ENCODE measurements at places on chromosomes 16 and 17.

DNA sequence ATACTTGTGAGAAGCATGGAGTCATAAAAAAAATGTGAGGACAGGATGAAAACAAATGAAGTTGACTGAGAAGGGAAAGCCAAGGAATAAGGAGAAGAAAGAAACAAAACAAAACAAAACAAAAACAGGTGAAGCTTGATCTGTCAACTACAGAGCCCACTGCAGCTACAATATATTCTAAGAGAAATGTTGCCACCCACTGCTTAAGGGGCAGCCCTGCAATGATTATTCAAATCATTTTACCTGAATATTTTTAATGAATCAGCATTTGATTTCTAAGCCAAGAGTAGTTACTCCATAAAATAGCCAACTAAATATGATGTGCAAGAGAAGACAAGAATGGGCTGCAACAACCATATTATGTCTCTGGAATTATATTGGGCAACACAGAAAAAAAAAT, 252.0 kb upstream of the KIF2B start:
- DNase-seq, result no peak

GRCh38 chr17:82143333-82143732, 45.3 kb upstream of the FASN start:
- no peak for DNase-seq

GRCh38 chr17:77174928-77175661, 34.3 kb downstream of the SEC14L1 start:
- DNase-seq, result no peak

DNA sequence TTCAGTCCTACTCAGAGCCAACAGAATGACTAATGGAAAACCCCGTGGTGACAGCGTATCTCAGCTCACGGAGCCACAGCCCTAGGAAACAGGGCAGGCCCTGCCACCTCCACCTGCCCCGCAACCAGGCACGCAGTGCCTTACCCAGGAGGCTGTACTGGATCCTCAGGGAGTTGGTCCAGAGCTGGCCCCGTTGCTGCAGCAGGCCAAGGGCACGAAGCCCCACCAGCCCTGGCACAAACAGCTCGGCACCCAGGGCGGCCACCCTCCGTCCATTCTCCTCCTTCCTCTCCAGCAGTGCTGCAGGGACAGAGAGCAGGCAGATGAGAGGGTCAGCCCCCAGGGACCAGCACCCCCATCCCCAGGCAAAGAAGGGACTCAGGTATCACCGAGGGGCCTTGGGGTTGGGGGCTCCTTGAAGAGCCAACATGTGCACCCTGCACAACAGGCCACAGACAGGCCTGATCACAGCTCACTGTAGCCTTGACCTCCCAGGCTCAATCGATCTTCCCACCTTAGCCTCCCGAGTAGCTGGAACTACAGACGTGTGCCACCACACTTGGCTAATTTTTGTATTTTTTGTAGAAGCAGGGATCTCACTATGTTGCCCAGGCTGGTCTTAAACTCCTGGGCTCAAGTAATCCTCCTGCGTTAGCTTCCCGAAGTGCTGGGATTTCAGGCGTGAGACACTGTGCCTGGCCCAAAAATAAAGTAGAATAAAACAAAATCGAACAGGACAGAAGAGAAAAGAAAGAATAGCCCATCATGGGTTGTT, 115.7 kb downstream of the RMI2 start:
- DNase-seq, result no peak

GRCh38 chr17:79331492-79331891, 256.9 kb downstream of the ENGASE start:
- DNase-seq, result no peak

- DNase-seq, result no peak
Observed at GRCh38 chr16:4380119-4381063, 8.7 kb downstream of the VASN start.

DNA sequence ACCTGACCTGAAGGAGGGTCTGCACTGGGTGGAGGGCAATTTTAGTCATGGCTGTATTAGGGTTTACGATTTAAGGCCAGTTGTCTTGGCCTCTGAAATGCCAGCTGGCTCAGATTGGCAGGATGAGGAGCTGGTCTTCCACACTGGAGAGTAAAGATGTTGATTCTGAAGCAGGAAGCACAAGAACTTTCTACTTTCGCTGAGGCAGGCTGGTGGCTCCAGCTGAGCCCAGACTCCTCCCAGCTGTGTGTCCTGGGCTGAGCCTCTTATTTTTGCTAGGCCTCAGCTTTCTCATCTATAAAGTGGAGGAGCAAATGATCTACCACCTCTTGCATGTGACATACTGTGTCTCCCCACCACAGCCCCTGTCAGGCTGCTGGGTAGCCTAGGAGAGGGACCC, 74.4 kb downstream of the MRM1 start:
- DNase-seq, result no peak

- no peak for DNase-seq
Observed at GRCh38 chr17:78399028-78399692, 20.7 kb downstream of the PGS1 start.

- DNase-seq, result no peak
Observed at GRCh38 chr17:43559161-43559816, 13.1 kb upstream of the ETV4 start.

- no peak for DNase-seq
Observed at GRCh38 chr17:62750631-62751051, 57.5 kb downstream of the MARCHF10 start.

- DNase-seq, result no peak
Observed at GRCh38 chr17:79798299-79799173, 1.7 kb upstream of the CBX8 start.

GRCh38 chr16:68910051-68910450, 66.7 kb downstream of the TANGO6 start:
- DNase-seq, result peak; percentile 26

DNA sequence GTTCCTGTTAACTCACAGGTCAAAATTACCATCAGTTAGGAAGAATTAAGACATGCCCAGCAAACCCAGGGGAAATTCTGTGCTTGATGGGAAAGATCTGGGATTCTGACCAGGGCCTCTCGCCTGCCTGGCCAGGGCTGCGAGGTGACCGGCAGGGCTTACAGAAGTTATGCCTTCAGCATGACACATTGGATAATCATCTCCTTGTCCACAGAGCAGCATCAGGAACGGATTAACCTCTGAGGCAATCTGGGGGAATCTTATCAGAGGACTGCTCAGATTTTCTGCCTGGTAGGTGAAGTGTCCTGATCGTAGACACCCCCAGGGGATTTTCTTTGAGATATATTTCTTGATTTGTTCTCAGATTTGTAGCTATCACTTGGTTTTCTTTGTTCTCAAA, 172.5 kb downstream of the HS3ST3A1 start:
- no peak for DNase-seq

DNA sequence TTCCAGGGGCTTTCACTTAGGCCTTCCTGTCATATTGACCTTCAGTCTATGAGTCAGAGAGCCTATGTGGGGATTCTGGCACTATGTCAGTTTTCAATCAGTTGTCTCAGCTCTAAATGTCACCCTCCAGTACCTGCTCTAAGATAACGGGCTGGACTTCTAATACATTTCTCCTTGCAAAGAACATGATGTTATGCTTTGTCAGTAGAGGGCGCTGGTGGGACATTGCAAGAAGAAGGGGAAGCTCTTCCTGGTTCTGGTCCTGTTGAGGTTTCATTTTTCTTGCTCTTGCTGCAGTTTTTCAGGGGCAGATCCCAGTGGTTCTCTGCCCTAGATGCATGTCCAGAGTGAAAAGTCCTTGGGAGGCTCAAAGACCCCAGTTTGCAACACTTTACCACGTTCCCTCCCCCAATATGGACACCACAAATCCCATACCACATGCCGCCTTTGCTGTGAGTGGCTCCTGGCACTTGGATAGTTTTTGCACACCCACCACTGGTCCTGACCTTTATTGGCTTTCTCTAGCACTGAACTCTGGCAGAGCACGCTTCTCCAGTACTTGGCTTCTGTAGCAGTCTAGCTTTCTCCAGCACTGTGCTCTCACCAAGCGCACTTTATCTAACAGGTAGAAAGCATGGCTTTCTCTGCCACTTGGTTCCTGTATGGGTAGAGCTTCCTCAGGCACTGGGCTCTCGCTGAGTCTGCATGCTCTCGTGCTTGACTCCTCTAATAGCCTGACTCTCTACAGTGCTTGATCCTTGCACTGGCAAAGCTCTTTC, 49.0 kb downstream of the BCL7C start:
- peak; percentile 76 for DNase-seq

GRCh38 chr17:33811004-33811760, 443.9 kb upstream of the CCL2 start:
- no peak for DNase-seq

- DNase-seq, result no peak
Observed at GRCh38 chr17:2689411-2690164, 22.0 kb downstream of the CLUH start.

DNA sequence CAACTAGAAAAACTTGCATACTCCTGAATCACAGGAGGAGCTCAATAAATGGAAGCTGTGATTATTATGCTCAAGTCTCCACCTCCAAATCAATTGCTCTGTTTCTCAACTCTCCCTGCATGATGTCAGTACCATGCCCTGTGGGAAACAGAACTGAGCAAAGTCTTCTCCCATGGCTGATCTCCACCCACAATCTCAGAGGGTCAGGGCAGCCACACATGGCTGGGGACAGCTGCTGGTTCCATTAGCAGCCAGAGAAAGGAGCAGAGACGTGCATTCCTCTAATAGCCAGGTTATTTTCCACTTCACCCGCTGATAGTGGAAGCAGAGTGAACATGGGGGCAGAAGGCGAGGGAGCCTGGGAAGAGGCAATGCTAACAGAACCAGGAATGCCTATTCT, 85.5 kb upstream of the TMEM132E start:
- DNase-seq, result no peak

DNA sequence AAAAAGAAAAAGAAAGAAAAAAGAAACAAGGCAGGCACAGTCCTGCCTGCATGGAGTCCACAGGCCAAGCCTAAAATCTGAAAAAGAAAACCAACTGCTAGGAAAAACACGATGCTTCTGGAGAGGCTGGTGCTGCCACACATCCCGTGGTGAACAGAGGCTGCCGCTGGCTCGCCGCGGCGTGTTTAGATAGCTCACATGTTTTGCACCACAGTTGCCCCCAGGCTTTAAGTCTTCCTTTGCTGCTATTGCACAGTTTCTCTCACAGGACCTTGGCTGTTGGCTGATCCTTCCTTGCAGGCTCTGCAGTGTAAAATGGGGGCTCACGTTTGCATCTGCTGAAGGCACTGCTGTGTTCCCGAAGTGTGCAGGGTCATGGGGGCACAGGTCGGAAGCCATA, 8.6 kb downstream of the SLC6A4 start:
- no peak for DNase-seq

GRCh38 chr16:5056352-5056751, 9.4 kb downstream of the C16orf89 start:
- no peak for DNase-seq

- DNase-seq, result no peak
Observed at GRCh38 chr17:66126231-66126630, 65.7 kb downstream of the CEP112 start.

DNA sequence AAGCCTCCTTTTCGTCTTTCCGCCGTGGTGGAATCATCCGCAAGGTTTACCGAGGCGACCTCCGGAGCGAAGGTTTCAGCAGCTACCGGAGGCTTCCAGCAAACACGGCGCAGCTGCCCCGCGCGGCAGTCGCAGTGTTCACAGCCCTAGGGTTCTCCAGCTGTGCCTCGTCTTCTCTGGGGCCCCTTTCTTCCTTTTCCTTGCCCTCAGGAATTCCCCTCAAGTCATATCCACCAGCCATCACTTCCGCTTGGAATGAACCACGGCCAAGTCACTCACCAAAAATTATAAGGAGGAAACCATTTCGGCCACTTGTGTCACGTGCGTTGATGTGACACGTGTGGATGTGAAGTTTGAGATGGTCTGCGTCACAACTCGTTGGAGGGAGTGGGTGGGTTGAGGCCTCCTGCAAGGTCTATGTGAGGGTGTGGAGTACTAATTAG, 636 bp upstream of the ERN1 start:
- no peak for DNase-seq

DNA sequence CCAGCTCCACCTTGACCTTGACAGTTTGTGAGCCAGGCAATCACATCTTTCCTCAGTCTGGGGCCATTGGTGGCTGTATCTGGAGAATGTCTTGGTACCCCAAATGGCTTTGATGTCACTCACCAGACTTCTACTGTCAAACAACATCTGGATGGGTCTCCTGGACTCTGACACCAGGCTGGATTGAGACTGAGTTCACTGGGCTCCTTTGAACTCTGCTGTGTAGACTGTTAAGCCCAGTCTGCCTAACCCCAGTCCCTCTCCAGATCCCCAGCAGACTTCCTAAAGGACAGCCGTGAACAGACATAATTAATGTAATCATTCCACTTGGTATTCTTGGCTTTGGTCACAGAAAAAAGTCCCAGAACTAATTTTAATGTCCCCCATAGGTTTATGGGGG, 84.1 kb upstream of the KIFC3 start:
- no peak for DNase-seq

- DNase-seq, result no peak
Observed at GRCh38 chr17:59107306-59107670, 608 bp upstream of the TRIM37 start.

DNA sequence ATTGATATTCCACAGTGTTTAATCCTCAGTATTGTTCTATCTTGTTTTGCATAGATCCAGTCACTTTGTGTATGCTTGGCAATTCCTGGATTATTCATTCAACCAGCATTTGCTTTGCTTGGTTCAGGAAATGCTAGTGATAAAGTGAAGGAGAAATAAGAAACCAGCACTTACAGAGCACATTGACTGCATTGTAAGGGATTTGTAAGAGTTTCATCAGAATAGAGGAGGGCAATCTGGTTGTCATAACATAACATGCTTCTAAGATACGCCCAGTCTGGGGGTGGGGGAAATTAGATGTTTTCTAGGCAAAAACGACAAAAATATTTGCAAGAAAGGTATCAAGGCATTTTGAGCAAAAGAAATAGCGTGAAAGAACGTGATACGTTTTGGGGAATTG, 40.4 kb downstream of the TNRC6A start:
- no peak for DNase-seq

DNA sequence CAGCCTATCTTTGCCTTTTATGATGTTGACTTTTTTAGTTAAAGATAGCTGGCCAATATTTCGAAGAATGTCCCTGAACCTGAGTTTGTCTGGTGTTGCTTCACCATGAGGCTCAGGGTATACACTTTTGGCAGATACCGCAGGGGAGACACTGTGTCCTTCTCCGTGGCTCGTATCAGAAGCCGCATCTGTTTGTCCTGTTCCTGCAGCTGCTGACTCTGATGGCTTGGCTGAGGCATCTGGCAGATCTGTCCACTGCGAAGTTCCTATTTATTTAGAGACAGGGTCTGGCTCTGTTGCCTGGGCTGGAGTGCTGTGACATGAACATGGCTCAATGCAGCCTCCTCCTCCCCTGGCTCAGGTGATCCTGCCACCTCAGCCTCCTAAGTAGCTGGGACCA, 93.5 kb downstream of the CRISPLD2 start:
- no peak for DNase-seq

- no peak for DNase-seq
Observed at GRCh38 chr17:54969658-54970572, 1.4 kb downstream of the STXBP4 start.

Data from neuronal stem cell (in vitro differentiated cells).